ENCODE measurements at places on chromosomes 4 and X.

GRCh38 chr4:71338846-71339593 is at the start of gene SLC4A4:
SLC4A4 (plus strand) TSS chr4:71339020.
- peak; percentile 72 for DNase-seq

- DNase-seq = no peak
These were observed 46.9 kb downstream of the TLR10 start for GRCh38 chr4:38735870-38736269.

- no peak for DNase-seq
These were observed 23.4 kb downstream of the ABHD18 start for GRCh38 chr4:127988638-127989037.

DNA sequence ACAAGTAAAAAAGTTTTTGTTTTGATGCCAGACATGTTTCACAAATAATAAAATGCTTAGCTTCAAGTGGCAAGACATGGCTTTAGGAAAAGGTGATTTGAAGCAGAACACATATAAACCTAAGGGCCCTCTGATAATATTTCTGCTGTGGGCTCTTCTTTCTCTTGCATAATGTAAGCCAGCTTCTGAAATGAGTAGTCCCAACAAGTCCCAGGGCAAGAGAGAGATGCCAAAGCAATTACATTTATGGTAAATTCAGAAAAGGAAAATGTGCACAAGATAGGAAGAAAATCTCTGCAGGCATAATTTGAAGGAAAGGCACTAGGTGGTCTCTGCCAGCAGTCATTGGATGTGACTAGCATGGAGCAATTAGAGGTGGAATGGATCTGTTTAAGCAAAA is 170.8 kb upstream of the GALNT7 start:
- no peak for DNase-seq

GRCh38 chr4:683982-684622 is 4.8 kb downstream of the SLC49A3 start:
- peak; percentile 49 for DNase-seq

DNA sequence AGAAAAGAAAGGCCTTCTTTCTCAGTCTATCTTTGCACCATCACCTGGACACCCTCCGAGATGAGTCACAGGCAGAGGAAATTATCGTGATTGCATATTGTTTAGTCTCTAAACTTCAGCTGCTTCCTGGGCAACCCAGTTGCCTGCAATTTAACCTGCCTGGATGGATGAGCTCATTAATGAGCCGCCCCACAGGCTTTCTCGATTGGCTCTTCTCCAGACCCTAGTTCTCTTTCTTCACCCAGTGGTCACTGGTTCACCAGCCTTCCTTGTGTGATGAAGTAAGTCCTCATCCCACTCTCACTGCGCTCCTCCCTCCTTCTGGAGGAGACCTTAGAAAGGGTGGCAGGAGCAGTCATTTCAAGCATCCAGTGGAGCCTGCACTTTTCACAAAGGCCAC is 94.4 kb downstream of the SOWAHB start:
- DNase-seq = peak; percentile 92

DNA sequence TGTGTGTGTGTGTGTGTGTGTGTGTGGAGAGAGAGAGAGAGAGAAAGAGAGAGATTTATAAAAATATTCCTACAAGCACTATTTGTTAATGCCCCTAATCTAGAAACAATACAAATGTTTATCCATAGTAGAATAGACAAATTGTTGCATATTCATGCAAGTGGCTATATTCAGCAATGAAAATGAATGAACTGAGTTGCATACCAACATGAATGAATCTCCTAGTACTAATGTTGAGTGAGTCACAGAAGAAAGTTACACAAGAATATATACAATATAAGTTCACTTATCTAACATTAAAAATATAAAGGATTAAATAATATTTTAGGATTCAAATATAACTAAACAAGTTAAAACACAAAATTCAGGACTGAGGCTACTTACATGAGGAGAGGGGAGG is 456.8 kb upstream of the AMOT start:
- DNase-seq = no peak

DNA sequence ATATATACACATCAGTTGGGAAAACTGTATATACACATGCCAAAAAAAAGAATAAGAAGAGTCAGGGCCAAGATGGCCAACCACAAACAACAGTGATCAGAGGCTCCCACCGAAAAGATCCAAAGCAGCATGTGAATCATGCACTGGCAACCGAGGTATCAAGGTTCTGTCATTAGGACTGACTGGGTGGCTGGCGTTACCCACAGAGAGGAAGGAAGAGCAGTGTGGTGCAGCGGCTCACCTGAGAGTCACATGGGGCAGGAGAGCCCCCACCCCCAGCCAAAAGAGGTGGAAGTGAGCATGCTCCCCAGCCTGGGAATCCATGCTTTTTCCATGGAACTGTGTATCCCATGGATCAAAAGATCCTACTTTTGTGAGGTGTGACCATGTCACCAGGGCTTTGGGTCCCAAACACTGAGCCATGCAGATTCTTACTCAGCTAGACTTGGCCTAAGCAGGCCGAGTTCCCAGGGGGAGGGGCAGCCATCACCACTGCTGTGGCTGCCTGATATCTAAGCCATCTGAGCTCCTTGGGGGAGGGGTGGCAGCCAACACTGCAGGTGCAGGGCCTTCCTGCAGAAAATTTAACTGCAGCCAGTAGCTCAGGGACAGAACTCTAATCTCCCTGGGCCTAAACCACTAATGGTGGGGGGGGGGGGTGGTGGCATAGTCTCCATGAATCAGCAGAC is 52.8 kb downstream of the P2RY10 start:
- no peak for DNase-seq

Measured in PC-3 (cell line).